HuH-7.5 (cell line): ENCODE measurements at places on chromosomes 2 and 18.

DNA sequence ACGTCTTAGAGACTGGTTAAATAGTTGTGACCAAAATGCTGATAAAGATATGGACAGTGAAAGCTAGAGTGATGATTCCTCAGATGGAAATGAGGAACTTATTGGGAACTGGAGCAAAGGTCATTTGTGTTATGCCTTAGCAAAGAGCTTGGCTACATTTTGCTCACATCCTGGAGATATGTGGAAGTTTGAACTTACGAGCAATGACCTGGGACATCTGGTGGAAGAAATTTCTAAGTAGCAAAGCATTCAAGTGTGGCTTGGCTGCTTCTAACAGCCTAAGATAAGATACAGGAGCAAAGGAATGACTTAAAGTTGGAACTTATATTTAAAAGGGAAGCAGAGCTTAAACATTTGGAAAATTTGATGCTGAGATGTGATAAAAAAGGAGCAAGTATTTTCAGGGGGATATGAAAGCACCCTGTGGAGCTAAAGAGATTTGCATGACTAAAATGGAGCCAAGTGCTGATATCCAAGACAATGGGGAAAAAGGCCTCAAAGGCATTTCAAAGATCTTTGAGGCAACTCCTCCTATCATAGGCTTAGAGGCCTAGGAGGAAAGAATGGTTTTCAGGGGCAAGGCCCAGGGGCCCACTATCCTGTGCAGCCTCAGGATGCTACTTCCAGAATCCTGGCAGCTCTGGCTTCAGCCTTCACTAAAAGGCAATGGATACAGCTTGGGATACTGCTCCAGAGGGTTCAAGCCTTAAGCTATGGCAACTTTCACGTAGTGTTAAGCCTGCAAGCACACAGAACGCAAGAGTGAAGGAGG is 124.1 kb upstream of the KLHL14 start:
- no peak for DNase-seq

GRCh38 chr2:156459720-156460119 is 23.5 kb downstream of the GPD2 start:
- no peak for DNase-seq

- no peak for DNase-seq
These were observed 50.4 kb downstream of the ACKR3 start for GRCh38 chr2:236619910-236620612.

DNA sequence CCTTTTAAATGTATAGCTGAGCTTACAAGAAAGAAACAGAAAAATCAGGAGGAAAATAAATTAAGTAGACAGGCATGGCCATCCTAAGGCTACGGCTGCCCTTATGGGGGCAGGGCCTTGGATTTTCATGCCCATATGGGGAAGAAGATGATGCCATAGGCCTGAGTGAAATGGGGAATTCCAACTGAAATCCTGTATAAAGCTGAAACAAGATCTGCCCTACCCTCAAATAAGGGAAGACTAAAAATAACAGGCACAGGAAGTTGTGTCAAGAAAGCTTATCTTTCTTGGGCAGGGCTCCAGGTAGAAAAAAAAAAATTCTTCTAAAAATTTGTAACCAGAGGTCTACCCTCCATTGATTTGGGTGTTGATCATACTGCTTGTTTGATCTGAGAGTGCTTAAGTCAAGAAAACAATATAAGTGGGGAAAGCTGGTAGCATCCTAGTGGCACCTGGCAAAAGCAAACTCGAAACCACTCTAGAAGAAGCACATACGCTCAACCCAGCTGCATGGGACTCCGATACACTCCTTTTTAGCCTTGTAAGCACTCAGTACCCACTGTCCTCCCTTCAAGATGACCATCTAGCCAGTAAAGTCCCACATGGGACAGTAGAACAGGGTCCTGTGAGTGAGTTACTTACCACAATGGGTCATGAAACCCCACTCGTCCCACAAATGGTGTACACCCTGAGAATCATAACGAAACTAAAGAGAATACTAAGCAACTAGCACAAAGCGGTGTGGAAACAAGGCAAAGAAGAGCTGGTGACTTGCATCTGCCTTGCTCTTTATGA is 22.3 kb downstream of the DNAH7 start:
- no peak for DNase-seq

GRCh38 chr18:49849331-49850217 is 36.2 kb upstream of the ACAA2 start:
- DNase-seq, result peak; percentile 31

DNA sequence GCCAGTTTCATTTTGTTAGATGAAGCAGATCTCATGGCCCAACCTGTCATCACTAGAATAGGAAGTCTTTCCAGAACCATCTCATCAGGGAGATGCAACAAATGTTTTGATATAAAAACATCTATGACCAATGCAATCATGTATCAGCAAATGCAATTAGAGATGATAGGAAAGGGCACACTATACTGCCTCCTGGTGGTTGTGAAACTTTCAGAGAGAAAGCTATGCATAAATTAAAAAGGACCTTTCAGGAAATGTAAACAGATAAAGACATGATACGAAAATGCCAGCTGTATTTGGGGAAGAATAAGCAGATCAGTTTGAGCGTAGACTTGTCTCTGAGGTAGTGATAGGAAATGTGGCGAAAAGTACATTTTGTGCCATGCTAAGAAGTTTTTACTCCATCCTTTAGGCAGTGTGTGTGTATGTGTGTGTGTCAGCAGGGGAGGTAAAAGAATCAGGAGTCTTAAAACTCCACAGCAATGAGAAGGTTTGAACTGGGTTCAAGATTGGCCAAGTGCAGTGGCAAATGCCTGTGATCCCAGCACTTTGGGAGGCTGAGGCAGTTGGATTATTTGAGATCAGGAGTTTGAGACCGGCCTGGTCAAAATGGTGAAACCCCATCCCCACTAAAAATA is 479.3 kb downstream of the CPS1 start:
- no peak for DNase-seq

GRCh38 chr2:14601156-14601770 is 31.3 kb upstream of the LRATD1 start:
- DNase-seq, result no peak

- DNase-seq, result no peak
These were observed 29.0 kb upstream of the CATIP start for GRCh38 chr2:218327451-218328210.

DNA sequence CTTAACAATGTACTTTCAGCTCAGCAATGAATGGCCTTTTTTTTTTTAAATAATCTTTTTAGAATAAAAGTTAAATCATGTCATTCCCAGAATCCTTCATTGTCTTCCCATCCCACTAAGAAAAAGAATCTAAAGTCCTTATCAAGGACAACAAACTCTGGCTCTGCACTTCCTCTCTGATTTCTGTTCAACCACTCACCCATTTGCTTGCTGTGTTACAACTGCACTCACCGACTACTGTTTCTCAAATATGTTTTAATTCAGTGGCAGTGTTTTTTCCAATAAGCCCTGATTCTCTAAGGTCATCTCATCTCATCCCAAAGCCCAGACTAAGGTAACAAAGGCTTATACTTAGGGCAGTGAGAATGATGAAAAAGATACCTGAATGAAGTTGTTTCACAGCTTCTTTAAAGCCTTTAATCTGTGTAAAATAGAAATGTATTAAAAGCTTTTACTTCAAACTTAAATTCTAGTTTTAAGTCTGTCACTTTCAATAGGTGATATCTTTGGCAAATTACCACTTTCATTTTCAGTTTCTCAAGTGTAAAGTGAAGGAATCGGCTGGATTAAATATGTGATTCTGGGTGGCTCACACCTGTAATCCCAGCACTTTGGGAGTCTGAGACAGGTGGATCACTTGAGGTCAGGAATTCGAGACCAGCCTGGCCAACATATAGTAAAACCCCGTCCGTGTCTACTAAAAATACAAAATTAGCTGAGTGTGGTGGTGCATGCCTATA is 87.6 kb downstream of the RBBP8 start:
- DNase-seq, result no peak

DNA sequence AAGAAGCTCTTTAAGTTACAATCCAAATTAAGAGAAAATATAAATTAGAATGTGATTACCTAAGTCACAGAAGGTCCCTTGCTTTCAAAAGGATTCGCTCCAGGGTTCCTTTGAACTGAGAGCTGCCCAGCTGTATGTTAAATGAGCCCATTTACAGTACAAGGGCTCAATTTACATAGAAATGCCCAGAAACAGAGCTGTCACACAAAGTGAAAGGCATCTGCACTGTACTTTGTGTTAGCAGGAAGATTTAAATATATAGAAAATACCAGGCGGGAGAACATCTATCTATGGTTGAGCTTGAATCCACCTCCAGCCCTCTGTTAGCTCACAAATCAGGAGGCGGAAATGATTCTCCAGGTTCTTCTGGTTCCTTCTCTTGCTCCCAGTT is 272.9 kb downstream of the PAX3 start:
- DNase-seq, result no peak

DNA sequence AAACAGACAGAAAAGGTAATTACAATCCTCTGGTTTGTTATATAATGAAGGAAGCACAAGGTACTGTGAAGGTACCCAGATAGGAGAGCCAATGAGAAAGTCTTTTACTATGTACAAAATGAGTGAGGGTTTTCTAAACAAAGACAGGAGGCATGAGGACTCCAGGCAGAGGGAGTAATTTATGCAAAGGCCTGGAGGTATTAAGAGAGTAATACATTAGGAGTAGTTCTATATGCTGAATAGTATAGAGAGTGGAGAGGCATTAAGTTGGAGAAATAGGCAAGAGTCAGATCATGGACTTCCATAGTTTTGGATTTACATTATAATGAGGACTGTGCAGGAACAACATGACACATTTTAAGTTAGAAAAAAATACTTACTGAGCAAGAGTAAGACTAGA is 216.0 kb downstream of the SCG2 start:
- DNase-seq, result no peak

DNA sequence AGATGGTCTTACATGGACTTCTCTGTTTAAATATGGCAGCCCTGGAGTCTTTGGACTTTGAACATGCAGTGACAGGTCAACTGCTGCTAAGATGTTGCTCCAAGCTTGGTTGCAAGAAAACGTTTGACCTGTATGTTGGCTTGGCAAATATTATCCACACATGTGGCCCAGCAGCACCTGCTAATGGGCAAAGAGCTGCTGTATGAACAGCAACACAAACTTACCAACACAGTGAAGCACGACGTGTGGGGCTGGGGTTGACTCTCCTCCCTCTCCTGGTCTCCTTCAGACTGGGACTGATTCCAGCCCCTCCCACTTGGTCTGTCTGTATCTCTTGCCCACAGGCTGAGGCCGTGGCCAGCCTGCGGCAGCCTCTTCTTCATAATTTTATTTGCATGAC is 3.8 kb downstream of the KCNE4 start:
- no peak for DNase-seq

GRCh38 chr2:1418566-1418965 is 5.3 kb downstream of the TPO start:
- no peak for DNase-seq

DNA sequence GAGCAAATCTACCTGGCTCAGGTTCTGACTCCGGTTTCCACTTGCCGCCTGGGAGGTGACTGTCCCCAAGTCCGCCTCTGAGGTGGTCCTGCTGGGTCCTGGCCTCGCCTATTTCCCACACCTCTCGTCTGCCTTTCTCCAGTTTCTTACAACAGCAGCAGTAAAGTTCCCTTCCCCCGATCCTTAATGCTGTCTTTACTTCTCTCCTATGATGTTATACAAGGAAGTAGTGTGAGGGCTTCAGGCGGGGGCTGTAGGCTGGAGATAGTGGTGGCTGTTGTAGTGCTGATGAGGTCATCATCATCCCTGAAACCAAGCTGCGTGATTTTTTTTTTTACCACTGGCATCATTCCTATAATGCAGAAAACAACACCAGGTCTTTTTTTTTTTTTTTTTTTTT is 18.9 kb downstream of the TGIF1 start:
- DNase-seq, result no peak

- DNase-seq, result no peak
These were observed 2.7 kb upstream of the CROCC2 start for GRCh38 chr2:240903191-240904060.

- peak; percentile 40 for DNase-seq
These were observed 108.7 kb downstream of the DPP10 start for GRCh38 chr2:114550895-114551793.

GRCh38 chr2:218257390-218257981 is 3.3 kb upstream of the GPBAR1 start:
- DNase-seq, result peak; percentile 59

GRCh38 chr2:14297340-14297739 is 335.2 kb upstream of the LRATD1 start:
- DNase-seq, result no peak

GRCh38 chr2:74227646-74228045 is 29.2 kb downstream of the MTHFD2 start:
- no peak for DNase-seq

- no peak for DNase-seq
These were observed 25.2 kb upstream of the CASP10 start for GRCh38 chr2:201157694-201158093.
